Fibroblast of skin of abdomen (primary cell): ENCODE measurements at places on chromosomes 12 and 14.

DNA sequence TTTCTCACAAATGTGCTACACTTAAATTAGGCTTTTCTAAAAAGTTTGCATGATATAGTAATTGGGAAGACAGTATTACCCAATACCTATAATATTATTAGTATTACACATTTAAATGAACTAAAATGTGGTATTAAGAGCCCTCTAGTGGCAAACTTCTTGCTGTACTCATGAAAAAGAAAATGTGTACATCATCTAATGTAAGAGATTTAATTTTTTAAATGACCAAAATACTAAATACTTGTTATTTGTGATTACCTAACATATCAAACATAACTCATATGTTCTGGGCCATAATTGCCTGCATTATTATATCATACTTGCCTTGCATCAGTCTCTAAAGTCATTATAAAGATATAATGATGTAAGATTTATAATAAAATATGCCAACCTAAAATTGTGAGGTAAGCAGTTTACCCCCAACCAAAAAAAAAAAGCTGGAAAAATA, 64.2 kb downstream of the DNAI7 start:
- peak; percentile 42 for DNase-seq

DNA sequence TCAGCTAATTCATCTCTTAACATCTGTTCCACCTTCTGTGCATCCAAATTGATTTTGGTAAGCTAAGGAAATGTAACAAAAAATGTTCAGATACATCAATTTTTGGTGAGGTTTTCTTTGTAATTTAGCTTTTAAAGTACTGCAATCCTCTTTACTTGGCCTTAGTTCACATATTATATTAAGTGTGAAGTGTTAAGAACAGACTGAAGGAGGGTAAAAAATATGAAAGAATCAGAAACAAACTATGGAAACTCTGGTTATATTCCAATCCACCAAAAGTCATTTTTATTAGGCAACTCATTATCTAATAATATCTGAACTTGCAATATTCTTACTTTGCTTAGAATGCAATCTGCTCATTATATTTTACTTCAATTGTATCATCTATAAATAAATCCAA, 49.1 kb downstream of the CEP290 start:
- DNase-seq: no peak

- DNase-seq: no peak
Observed at GRCh38 chr12:124311292-124312109, 16.6 kb downstream of the RFLNA start.

- DNase-seq: no peak
Observed at GRCh38 chr14:79028281-79028680, 858.1 kb downstream of the NRXN3 start.

- DNase-seq: no peak
Observed at GRCh38 chr12:10142976-10143589, 13.1 kb upstream of the CLEC7A start.

DNA sequence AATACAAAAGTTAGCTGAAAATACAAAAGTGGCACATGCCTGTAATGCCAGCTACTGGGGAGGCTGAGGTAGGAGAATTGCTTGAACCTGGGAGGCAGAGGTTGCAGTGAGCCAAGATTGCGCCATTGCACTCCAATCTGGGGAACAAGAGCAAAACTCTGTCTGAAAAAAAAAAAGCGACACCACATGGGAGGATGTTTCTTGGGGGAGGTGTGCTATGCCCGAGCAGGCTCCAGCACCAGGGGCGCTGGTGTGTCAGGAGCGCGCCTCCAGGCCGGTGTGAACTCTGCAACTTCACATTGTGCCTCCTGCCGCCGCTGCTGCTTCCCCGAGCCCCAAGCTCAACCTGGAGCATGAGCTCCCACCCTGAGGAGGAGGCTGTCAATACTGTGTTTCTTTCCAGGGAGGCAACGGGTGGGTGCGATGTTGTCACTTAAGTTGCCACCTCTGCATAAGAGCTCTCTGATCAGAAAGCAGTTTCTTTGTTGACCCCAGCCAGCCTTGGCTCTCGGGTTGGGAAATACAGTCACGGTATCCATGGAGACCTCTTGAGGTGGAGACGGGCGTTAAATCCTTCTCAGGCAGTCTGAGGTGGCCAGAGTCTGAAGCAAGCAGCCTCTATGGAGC, 18.9 kb downstream of the DEGS2 start:
- peak; percentile 23 for DNase-seq

DNA sequence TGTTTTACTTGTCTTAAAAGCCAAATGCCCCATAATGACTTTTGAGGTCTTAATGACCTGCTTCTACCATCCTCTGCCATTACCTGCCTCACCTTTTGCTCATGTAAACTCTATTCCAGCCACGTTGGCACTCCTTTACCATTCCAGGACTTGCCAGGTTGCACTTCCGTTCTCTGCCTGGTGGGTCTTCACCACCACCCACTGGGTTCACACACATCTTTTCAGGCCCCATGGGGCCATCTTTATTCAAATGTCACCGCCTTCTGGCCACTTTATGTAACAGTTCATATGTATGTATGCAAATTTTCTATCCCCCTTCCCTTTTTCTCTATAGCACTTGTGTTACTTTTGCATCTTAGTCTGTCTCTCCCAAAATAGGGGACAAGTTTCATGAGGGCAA, 57.7 kb downstream of the ATP2A2 start:
- no peak for DNase-seq

- DNase-seq: no peak
Observed at GRCh38 chr12:106682594-106683234, 91.8 kb upstream of the RIC8B start.

GRCh38 chr14:105118646-105119407, 49.7 kb downstream of the JAG2 start:
- no peak for DNase-seq

- peak; percentile 10 for DNase-seq
Observed at GRCh38 chr12:130714091-130714590, 2.0 kb downstream of the RIMBP2 start.

DNA sequence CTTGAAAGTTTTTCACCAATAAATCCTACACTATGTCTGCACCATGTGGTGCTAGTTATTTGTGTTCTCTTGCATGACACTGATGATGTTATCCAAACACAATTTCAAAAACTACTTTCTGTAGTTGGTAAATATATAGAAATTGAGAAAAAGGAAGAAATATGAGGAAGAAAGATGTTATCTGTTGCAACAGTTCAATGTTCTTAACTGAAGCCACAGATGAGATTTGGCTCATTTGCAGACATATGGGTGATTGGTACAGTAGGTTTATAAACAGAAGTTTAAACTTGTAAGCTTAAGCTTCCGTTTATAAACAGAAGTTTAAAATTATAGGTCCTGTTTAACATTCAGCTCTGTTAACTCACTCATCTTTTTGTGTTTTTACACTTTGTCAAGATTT, at the start of gene CLEC12A:
Gene CLEC12A, plus strand, starts transcription at position 229 of the 400 bp plus-strand sequence. CDS start 188 bp downstream, outside the sequence.
- DNase-seq: no peak

GRCh38 chr12:1122786-1123185, 131.8 kb downstream of the ERC1 start:
- no peak for DNase-seq

DNA sequence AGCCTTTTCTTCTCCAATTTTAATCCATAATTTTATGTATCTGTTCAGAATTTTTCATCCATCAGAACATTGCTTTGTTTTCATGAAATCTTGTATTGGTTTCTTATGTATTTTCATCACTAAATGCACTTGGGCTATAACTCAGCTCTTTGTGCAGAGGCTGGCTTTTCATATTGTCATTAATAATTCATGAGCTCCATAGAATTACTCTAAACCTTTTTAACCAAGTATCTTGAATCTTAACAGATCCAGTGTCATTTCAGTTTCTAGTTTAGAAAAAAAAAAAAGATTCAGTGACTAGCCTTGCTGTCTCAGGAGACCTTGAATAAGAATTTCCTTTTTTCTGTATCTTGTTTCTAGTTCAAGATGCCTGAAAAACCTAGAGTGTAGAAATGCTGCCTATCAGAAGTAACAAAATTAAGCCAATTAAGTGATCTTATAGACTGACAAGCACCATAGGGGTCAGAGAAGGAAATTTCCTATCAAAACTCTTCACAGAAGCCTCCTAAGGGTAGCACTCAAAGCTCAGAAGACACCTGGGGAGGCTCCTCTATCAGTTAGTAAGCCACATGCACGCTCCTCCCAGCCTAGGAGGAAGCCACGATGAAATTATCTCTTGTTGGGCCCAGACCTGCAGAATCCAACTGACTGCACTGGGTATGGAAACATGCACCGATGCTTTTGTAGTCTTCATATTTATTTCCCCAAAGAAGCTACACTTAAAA, 163.4 kb downstream of the KICS2 start:
- DNase-seq: no peak

DNA sequence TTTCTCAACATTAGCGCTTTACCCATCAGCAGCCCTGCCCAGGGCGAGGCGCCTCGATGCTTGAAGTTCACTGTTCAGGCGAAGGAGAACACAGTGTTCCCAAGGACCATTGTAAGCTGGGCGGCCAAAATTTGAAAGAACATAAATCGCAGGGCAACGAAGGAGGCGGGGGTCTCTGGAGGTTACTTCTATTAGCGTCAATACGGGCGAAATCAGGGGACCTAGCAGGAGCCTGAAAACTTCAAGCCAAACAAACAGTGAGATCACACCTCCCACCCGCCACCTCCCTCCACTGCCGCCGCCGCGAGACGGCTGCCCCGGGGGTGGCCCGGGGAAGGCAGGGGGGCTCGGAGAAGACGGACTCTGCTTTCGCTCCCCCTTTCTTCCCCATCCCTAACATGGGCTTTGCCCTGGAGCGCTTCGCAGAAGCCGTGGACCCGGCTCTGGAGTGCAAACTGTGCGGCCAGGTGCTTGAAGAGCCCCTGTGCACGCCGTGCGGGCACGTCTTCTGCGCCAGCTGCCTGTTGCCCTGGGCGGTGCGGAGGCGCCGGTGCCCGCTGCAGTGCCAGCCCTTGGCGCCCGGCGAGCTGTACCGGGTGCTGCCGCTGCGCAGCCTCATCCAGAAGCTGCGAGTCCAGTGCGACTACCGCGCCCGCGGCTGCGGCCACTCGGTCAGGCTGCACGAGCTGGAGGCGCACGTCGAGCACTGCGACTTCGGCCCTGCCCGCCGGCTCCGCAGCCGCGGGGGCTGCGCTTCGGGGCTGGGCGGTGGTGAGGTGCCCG, at the start of gene PDZRN4:
Gene PDZRN4, plus strand, starts transcription at position 263 of the 783 bp plus-strand sequence.
- DNase-seq: no peak

DNA sequence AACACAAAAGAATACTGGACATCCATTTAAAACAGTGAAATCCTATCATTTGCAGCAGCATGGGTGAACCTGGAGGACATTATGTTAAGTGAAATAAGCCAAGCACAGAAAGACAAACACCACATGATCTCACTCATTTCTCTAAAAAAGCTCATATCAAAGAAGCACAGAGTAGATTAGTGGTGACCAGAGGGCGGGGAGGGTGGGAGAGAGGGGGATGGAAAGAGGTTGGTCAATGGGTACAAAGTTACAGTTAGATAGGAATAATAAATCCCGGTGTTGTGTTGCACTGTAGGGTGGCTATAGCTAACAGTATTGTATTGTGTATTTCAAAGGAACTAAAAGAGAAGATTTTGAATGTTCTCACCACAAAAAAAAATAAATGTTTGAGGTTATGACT, 52.4 kb downstream of the DUSP6 start:
- no peak for DNase-seq

DNA sequence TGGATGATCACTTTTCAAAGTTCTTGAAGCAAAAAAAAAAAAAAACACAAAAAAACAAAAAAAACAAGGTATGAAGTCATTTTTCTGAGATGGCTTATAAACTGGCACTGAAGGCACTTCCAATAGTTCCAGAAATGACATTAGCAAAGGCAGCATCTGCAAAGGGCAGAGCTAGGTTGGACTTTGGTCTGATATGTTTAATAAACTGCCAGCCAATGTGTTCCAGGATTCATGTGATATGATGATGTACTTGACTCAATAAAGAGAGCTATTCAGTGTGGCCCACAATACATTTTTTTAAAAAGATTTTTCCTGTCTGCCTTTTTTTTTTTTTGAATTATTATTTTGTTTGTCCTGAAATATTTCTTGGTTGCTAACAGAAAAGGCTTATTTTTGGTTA, 79.6 kb downstream of the VRK1 start:
- DNase-seq: no peak

GRCh38 chr12:72093424-72093823, 154.8 kb downstream of the TPH2 start:
- DNase-seq: no peak

DNA sequence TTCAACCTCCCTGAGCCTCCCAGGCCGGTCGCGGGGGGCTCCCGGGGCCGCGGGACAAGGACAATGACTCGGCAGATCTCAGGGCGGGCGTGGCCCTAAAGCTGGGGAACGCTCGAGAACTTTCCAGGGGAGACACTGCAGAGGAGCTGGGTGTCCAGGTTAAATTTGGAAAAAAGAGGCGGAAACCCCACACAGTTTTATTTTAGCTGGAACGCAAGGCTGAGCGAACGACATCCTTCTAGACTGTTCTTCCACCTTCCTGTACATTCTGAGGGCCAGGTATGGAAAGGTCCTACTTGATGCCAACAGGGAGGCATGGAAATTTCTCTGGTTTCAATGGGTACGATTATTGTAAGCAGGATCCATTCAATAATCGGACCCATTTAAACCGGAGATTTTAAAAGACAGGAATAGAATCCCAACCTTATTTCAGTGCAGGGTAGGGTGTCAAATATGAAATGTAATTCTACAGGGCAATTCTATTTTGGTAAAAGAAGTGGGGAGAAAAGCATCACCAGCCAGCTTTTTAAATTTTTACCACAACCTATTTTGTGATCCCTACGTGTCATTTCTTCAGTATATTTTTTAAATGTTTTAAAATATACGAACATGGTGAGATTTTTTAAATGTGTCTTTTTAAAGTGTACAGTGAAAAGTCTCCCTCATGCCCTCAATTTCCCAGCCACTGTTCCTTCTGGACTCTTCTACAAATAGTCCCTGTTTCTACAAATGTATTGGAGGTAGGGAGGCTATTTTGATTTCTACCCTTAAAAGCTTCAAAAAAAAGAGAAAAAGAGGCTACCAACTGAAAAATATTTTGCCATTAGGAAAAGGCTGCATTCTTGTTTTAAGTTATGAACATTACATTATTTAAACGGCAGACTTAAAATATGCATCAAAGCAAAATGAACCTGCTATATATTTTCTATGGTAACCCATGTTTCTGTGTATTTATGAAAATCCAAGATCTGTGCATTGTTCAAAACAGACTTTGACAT, 1.1 kb upstream of the UBC start:
- peak; percentile 42 for DNase-seq

DNA sequence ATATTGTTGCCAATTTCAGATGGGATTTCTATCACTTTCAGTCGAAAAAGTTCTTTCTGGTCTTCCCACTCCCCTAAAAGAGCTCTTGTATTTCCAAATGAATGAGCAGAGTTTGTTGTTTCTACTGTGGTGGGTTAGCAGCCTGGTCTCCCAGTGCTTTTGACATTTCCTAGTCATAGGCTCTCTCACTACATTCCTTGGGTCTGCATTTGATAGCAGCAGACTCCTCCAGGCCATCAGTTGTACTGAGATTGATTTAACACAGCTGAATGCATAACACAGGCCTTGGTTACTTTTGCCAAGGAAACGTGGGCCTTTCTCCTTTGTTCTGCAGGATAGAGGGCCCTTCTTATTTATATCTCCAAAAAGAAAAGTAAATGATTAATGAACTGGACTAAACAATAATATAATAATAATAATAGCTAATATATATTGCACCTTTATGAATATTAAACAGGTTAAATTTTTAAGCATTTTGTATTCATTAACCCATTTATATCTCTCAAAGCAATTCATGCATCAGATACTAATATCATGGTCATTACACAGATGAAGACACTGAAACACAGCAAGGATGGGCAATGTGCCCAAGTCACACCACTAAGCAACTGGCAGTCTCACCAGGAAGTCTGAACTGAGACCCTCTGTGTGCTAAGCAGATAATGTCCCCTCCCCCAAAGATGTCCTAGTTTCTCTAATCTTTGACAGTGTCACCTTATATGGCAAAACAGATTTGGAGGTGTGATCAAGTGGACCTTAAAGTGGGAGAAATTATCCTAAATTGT, 1579.2 kb downstream of the AACS start:
- no peak for DNase-seq
